ENCODE measurements at places on chromosomes 3 and 15.

- DNase-seq: no peak
Measured at GRCh38 chr15:37789397-37789786, 145.0 kb upstream of the TMCO5A start.

DNA sequence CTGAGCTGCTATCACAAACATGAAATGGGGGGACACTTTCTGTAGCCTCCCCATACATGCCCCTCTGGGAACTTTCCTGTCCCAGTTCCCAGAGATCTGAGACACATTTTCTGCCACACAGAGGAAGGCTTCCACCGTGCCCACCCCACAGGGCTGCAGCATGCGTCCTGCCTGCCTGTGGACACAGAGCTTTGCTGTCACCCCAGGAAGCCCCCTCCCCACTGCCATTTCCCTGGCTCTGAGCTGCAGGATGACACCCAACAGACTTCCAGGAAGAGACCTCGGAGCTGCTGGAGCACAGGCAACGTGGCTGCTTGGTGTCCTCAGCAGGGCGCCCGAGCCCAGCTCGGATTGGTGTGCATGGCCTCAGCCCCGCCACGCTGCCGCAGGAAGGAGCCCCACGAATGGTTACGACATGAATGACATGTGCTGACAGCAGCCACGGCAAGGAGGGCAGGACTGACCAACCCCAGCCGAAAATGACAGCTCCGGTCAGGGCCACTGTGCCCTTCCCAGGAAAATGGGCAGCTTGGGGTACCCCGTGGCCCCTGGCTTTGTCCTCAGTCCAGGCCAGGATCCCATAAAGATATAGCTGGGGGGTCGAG, 81.3 kb downstream of the VGLL4 start:
- DNase-seq: no peak

GRCh38 chr3:196555295-196555694, 13.1 kb downstream of the WDR53 start:
- DNase-seq: no peak

GRCh38 chr15:48592933-48593332, 52.6 kb downstream of the FBN1 start:
- no peak for DNase-seq

DNA sequence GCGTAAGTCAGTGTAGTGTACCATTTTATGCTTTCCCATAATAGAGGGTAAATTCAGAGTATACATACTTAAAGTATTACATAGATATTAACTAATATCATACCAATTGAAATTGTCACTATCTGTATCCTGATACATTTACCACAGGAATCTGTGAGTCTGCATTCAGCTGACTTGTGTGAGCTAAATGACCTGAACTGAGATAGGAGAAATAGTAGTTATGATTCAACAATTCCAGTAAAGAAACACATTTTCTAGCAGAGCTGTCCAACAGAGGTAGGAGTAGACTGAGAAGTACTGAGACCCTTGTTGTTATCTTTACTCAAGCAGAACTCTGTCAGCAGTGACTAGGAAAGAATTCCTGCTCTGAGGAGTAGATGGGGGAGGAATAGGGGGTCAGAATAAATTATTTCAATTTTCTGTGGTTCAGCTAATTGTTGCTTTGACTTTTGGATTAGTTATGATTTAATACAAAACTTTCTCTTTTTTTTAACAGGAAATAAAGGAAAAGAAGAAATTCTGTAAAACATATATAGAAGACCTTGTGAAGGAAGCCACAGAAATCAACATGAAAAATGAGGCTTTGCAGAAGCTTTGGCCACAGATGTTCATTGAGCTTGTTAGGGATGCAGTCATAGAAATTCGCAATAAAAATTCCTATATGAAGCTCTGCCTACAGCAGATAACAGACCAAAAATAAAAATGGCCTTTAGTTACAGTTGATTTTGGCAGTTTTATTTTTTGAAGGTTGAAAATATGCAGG, 66.2 kb upstream of the THSD4 start:
- no peak for DNase-seq

DNA sequence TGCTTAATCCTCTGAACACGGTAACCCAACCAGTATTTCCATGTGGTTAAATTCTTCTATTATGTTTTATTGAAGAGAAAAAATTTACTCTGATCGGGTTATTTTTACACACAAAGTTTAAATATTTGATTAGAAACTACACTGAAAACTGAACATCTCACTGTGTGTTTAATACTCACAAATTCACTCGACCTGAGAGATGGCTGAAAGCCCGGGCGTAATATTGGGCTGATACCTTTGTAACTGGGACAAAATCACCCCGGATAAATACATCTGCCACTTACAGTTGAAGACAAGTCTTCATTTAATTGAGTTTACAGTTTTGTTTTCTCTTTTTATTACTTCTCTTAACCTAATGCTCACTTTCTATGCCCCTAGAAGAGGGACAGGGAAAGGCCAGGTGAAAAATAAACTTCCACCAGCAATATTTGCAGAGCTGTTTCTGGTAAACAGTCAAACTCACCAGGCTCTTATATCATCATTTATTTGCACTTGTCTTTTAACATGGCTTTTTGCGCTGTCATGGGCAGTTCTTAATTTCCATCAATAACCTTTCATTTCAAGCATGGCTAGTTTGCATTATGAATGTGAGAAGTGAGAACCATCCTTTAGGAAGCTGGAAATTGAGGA, 145.6 kb upstream of the TMCO5A start:
- DNase-seq: peak; percentile 40

DNA sequence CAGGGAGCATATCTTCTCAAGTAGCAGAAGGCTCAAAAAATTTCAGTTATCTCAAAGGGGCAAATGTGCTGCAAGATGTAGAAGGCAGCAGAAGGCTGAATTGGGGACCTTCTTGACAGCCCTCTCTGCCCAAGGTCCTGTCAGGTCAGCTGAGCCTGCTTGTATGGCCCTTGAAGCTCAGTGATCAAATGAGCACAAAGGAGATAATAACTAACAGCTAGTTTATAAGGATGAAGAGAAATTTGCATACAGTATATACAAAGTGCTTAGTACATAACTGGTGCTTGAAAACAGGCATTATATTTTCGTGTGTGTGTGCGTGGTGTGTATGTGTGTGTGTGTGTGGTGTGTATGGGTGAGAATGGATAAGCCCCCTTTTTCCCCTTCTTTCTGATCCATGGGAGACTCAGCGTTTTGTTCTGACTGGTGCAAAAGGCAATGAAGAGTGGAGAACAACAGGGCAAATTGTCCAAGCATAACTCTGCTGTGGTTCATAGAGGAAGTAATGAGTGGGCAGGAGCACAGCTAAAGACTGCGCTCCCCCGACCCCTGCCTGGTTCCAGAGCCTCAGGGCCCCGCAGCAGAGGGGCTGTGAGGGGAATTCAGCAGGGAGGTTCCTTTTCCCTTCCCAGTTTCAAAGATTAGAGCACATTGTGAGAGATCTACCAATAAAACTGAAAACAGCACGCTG, 356.8 kb upstream of the NR2F2 start:
- no peak for DNase-seq

DNA sequence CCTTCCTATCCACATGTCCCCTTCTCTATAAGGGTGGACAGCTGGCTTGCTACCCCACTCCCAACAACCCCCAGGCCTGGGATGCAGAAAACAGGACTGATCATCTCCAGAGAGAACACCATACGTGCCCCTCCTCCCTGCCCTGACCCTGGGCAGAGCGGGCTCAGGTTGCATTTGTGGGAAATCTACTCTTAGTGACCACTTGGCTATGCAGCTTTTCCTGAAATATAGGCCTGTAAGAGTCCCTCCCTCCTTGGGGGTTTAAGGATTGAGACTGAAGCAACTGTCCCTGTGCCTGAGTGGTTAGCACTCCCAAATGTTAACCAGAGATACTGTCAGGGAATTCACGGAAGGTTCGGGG, 11.7 kb downstream of the SH2D7 start:
- DNase-seq: no peak

GRCh38 chr3:48748754-48749153, 31.7 kb upstream of the IP6K2 start:
- no peak for DNase-seq

DNA sequence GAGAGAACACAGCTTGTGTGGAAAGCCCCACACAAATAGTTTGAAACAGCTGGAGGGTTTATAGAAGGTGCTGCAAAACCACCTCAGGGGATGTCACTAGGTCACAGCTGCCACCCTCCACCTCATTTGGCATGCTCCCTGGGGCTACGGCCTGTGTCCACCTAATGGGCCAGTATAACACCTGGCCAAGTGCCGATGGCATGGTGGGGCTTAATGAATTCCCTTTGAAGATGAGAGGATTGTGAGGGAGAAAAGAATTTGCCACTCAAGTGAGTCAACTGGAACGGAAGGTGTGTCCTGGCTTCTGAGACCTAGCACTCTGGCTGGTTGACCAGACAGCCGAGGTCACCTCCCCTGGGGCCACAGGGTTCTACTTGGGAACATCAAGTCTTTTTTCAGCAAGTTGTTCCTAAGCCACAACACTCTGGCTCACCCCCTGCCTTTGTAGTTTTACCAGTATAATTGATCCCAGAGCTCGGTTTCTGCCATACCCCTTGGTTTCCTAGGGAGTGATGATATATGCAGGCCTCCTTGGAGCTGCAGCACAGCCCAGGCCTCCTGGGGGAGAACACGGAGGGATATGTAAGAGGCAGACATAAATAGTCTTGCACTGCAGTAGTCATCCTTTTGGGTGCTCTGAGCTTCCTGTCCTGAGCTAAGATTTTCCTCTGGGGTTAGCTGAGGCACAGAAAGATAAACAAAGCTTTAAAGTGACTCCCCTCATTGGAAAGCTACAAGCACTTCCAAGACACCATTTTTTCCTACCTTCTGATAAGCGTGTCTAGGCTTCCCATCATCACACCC, 178.2 kb upstream of the LPP start:
- DNase-seq: no peak

DNA sequence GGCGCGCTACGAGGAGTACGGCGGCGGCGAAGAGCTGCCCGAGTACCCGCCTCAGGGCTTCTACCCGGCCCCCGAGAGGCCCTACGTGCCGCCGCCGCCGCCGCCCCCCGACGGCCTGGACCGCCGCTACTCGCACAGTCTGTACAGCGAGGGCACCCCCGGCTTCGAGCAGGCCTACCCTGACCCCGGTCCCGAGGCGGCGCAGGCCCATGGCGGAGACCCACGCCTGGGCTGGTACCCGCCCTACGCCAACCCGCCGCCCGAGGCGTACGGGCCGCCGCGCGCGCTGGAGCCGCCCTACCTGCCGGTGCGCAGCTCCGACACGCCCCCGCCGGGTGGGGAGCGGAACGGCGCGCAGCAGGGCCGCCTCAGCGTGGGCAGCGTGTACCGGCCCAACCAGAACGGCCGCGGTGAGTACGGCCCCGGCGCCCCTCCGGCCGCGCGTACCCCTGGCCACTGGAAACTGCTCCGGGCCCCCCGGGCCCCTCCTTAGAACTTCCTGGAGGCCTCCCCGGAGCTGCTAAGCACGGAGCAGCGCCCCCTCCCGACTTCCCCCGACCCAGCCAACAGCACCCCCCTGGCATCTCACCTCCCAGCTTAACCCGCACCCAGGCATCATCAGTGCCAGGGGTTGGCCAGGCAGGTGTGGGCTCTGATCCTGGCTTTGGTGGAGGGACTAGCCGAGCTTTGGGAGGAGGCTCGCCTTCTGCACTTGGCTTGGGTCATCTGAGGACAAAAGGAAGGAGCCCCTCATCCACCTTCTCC, 1.4 kb downstream of the LOXL1 start:
- DNase-seq: no peak

DNA sequence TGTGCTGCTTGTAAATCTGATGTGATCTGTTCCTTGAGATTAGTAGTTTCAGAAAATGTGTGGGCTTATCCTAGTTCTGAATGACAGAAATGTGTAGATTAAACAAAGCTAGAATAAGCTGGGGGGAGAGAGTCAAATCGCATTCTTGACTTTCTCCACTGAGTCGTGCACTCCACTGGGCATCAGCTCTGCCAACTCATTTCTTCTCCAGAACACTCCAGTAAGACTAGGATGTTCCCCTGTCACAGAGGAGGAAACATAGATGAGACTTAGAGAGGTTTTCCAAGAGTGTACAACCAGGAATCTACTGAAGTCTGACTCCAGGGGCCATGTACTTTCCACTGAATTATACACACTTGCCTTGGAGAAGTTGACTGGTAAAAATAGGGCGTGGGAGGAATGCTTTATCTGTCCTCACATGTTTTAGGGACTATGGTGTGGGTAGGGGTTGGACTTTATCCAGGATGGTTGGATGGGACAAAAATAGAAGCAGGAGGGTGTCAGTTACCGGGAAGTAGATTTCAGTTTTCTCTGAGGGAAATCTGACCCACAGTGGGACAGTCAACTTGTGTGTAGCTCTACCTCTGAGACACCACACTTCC, 298.2 kb downstream of the UBE2E2 start:
- no peak for DNase-seq

- DNase-seq: no peak
Measured at GRCh38 chr3:167497903-167498302, 24.1 kb upstream of the SERPINI2 start.

GRCh38 chr15:42157981-42158765, 1.7 kb upstream of the PLA2G4F start:
- no peak for DNase-seq

DNA sequence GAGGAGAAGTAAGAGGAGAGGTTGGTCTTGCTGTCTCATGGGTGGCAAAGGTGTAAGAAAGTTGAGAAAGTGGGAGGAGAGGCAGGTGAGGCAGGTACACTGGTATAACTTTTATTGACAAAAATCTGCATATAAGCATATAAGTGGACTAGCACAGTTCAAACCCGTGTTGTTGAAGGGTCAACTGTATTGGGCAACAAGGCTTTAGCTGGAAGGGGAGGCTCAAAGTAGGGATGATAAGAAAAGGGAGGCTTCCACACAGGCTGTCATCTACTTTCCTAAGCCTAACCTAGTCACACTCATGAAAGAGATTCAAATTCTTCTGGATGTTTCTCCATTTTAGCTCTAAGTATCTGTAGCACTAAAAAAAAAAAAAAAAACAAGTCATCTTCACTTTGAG, 188.1 kb upstream of the SEMA6D start:
- DNase-seq: no peak

DNA sequence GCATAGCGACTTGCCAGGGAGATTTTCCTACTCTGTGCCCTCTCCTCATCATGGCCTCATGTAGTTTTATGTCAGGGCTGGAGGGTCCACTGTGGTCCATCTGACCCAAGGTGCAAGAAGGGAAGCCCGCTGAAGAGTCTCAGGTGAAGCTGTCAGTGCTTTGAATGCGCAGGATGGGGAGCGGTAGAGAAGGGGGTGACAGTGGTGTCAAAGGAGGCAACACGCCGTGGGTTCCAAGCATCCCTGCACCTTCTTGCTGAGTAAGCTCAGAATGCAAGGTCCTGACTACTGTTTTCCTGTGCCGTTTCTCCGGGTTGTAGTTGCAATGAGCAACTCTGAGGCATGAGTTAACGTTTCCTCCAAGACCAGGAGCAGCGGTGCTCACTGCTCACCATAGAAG, 44.9 kb upstream of the RAB6B start:
- DNase-seq: no peak

GRCh38 chr3:138186803-138187295, 252 bp upstream of the ARMC8 start:
- DNase-seq: peak; percentile 65
